ENCODE measurements at places on chromosomes 3 and 15. TPM values are rescaled to one million over a fixed set of nuclear protein-coding genes. Genes with fewer than 3 reads are reported as not detected.

DNA sequence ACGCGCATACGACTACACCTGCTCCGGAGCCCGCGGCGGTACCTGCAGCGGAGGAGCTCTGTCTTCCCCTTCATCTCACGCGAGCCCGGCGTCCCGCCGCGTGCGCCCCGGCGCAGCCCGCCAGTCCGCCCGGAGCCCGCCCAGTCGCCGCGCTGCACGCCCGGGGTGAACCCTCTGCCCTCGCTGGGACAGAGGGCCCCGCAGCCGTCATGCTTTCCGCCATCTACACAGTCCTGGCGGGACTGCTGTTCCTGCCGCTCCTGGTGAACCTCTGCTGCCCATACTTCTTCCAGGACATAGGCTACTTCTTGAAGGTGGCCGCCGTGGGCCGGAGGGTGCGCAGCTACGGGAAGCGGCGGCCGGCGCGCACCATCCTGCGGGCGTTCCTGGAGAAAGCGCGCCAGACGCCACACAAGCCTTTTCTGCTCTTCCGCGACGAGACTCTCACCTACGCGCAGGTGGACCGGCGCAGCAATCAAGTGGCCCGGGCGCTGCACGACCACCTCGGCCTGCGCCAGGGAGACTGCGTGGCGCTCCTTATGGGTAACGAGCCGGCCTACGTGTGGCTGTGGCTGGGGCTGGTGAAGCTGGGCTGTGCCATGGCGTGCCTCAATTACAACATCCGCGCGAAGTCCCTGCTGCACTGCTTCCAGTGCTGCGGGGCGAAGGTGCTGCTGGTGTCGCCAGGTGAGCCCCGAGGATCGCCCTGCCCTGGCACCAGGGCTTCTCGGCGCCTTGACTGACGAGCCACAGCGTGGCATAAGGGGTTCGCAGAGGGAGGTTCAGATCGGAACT is 420 bp downstream of the SLC27A2 start:
- peak; percentile 73 for DNase-seq

DNA sequence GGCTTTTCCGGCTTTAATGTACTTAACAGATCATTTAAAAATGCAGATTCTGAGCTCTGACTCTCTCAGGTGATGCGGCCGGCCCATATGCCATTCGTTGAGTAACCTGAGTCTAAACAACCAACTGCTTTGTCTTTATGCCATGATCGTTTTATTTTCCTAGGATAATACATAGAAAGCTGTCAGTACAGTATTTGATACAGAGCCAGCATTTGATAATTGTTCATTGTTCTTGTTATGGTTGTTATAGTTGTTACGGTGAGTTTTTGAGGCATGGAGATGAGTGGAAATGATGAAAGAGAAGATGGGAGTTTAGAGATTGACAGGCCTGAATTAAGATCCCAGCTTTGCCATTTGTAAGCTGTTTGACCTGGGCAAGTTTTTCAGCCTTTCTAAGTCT is 40.0 kb downstream of the TMEM45A start:
- no peak for DNase-seq

The BHLHE40 gene
- total RNA-seq: 281 TPM

DNA sequence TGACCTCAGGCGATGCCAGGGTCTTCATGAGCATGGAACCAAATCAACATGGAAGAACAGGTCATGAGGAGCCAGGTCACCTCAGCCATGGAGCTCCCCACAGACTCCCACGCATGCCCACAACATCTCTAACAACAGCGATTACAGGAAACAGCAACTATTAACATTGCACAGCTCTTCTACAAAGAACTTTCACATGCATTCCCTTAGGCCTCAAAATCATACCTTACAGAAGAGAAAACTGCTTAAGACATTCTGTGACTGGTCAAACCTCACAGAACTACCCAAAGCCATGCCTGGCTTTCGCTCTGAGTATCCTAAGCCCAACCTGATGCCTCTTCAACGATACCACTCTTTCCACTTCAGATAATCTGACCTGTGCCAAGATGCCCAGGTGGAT is 117.8 kb downstream of the OXNAD1 start:
- no peak for DNase-seq

The PLSCR2 gene
- total RNA-seq: not detected

GRCh38 chr3:52531860-52532516 is 1.7 kb downstream of the NT5DC2 start:
- no peak for DNase-seq

DNA sequence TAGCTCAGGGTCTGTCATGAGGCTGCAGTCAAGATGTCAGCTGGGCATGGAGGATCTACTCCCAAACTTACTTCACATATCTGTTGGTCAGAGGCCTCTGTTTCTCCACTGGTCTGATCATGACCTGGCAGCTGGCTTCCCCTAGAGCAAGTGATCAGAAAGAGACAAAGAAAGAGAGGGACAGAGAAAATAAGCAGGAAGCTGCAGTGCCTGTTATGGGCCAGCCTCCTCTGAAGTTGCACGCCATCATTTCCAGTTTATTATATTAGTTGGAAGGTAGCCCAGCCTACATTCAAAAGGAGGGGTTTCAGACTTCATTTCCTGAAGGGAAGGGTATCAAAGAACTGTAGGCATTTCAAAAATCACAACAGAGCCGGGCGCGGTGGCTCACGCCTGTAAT is 5.0 kb upstream of the RPP25 start:
- DNase-seq: no peak

The NPAP1 gene
- not detected for total RNA-seq

The CACNA2D2 gene
- 1.1 TPM for total RNA-seq

DNA sequence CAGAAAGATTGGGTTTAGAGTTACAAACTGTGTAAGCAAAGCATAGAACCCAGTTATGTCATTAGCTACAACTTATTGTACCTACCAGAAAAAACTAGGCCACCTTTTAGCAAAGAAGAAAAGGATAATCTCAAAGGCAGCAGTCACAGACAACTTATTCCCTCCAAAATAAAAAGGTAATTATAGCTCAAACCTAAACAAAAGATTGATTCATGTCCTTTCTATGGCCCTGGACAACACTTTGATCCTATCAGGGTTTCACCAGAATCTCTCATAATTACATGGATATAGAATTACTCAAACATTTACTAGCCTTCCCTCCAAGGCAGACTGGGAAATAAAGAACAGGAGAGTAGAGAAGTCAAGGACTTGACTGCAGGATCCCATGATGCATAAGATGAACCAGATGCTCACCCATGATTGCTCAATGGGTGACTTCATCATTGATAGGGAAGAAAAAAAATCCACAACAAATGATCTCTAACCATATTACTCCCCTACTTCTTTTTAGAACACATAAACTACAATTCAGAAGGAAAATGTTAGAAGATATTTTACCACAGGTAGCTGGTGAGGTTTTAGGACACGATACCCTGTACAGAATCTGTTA is 17.4 kb downstream of the DET1 start:
- DNase-seq: no peak

The ZNF774 gene
- total RNA-seq: 1.6 TPM

GRCh38 chr3:13705051-13705450 is 156.1 kb downstream of the FBLN2 start:
- DNase-seq: peak; percentile 18

DNA sequence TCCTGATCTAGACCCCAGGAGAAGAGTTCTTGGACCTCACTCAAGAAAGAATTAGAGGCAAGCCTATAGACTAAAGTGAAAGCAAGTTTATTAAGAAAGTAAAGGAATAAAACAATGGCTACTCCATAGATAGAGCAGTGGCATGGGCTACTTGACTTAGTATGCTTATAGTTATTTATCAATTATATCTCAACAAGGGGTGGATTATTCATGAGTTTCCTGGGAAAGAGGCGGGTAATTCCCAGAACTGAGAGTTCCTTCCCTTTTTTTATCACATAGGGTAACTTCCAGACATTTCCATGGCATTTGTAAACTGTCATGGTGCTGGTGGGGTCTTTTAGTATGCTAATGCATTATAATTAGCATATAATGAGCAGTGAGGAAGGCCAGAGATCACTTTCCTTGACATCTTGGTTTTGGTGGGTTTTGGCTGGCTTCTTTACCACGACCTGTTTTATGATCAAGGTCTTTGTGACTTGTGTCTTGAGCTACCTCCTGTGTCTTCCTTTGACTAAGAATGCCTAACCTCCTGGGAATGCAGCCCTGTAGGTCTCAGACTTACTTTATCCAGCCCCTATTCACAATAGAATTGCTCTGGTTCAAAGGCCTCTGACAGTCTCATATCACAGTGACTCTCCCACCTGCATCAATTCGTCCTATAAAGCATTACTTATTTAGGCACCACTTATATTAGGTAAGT is 35.3 kb upstream of the PLSCR2 start:
- no peak for DNase-seq

The GOLGA8T gene
- total RNA-seq: 0.47 TPM

DNA sequence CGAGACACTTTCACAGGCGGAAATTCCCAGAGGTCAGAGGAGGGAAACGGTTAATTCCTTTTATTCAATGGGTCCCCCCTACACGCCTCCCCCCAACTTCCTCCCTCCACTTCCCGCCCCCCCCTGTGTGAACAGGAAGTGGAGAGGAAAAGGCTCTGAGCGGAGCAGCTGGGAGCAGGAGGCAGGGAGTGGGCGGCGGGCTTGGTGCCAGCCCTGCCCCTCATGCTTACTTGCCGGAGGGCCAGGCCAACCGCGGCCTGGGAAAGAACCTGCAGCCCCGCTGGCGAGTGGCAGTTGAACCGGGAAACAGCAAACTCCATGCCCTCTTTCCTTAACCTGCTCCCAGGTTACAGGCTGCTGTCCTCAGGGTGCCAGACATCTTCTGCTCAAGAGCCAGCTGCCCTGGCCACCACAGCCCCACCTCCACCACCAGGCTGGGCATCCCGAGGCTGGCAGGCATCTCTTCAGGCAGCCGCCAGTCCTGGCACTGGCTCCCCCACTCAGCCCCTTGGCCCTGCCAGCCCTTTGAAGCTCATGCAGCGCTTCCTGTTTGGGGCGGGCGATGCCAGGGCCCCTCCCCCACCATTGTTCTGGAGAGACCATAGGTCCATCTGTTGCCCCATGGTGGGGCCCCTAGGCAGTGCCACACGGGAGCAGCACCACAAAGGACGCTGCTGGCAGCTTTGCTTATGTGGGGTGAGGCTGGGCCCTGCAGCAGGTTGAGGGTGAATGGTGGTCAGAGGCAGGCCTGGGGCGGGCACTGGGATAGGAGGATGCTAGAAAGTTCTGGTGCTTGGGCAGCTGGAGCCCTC is 12.9 kb downstream of the VPS18 start:
- peak; percentile 62 for DNase-seq

- no peak for DNase-seq
Measured at GRCh38 chr3:71984843-71985613, 200.1 kb upstream of the PROK2 start.

DNA sequence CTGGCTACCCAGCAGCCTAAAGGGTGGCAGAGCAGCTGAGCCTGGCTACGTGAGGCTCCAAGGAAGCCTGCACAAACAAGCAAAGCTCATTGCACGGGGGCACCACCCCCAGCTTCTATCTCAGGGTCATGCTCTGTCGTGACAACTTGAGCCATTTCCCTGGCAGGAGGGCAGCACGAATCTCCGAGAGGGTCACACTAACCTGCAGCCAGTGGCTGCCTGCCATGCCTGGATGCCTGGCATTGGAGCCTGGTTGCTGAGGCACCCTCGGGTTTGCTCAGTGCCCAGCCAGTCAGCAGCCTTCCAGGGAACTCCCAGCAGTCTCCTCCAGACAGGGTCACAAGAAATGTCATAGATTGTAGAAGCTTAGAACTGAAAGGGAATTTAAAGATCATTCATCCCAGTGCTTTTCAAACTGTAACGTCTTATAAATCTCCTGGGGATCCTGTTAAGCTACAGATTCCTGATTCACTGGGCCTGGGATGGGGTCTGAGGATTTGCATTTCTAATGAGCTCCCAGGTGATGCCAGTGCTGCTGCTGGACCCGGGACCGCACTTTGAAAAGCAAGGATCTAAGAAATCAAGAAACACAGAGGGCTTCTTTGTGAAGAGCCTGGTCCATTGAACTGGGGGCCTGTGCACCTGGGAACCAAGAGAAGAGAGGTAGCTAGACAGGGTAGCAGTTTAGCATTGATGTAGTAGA is 48.4 kb downstream of the TMEM266 start:
- DNase-seq: no peak

GRCh38 chr3:127139601-127140500 is 53.1 kb upstream of the PRR23E start:
- no peak for DNase-seq

- DNase-seq: no peak
Measured at GRCh38 chr3:105516972-105517371, 150.3 kb downstream of the ALCAM start.

The ARPP21 gene
- not detected for total RNA-seq

- peak; percentile 7 for DNase-seq
Measured at GRCh38 chr3:46462511-46462910, 2.2 kb downstream of the LTF start.

The KNSTRN gene
- total RNA-seq: 82.0 TPM

DNA sequence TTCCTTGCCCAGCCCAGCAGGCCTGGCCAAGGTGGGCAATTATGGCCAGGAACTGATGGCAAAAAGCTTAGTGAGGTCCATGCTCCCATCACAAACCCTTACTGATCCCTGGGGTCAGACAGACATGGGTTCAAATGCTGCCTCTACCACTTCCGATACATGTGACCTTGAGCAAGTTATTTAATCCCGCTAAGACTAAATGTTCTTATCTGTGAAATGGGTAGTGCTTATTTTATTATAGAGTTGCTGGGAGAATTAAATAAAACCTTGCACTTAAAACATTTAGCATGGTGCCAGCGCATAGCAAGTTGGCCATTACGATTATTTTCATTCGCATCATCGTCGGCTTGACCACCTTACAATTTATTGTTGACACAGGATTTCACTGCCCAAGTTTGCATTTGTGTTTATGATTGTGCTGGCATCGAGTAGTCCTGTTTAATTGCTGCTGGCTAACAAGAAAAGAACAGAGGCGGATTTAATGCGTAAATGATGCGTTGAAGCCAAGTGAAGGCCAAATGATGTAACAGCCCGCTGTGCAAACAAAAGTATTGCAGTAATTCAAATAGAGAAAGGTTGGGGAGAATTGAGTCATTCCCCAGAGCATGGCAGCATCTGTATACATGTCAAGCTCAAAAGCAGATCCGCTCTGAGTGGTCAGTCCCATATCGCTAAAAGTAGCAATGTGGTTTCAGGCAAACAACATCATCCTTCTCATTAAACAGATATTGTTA is 7.3 kb upstream of the FURIN start:
- no peak for DNase-seq

The FBXL22 gene
- 0.56 TPM for total RNA-seq

DNA sequence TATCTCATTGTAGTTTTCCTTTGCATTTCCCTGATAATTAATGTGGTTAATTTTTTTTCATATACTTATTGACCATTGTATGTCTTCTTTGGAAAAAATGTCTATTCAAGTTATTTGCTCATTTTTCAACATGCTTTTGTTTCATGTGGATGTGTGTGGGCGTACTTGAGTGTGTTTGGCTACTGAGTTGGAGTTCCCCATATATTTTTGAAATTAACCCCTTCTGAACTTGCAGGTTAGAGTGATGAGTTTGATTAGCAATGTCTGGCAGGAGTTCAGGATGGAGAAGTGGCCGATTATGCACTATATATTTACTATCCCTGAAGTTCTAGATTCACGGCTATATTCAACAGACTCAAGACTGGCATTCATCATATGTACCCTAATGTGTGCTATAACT is 250.4 kb upstream of the TTC14 start:
- no peak for DNase-seq

GRCh38 chr3:143348486-143349327 is 229.1 kb downstream of the CHST2 start:
- DNase-seq: no peak

GRCh38 chr15:80695099-80695910 is at the start of gene ABHD17C:
TSS of gene ABHD17C (plus strand) at chr15:80695310. CDS start at chr15:80695430, 120 bp downstream.
- DNase-seq: peak; percentile 47

The PSMD2 gene
- 258 TPM for total RNA-seq

- no peak for DNase-seq
Measured at GRCh38 chr3:150783920-150784746, 21.2 kb upstream of the SIAH2 start.
